Endothelial cell (in vitro differentiated cells): ENCODE measurements at places on chromosomes 2 and 18.

GRCh38 chr2:30276455-30276911 lies 45.1 kb downstream of the LBH start:
- DNase-seq: no peak

DNA sequence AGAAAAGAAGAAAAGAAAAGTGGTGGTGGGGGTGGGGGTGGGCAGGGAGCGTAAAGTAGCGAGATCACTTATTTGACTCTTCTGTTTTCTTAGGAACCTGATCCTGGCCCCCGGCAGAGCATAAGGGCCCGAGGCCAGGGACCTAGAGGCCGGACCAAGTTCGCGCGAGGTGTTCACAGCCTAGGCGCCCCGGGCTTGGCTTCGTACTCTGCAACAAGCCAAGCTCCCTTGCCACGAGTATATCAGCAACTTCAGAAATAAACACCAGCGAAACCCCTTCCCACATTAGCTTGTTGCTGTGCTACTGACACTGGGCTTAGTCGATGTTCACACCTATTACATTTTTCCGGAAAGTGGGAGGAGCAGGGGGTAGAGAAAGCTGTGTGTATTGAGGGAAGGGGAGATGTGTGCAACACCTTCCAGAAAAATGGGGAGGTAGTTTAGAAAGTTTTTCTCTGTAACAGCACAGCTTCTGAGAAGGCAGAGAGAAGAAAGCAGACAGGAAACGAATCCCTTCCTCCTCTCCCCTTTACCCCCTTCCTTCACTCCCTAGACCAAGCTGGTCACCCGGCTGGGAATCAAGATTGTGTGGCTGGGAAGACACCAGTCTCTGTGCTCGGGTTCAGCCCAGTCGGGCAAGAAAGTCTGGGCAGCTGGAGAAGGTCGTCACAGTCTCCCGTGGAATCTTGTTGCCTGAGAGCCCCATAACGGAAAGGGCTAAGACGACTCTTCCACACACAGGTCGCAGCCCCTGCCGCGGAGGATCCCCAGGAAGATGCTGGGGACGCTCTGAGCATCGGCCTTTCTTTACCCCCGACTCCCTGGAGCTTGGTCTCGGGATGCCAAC lies 12.0 kb upstream of the SATB2 start:
- DNase-seq: no peak

- no peak for DNase-seq
These were observed 32.9 kb upstream of the PPM1B start for GRCh38 chr2:44135771-44136170.

- no peak for DNase-seq
These were observed 344.7 kb upstream of the TCF4 start for GRCh38 chr18:55932675-55933074.

DNA sequence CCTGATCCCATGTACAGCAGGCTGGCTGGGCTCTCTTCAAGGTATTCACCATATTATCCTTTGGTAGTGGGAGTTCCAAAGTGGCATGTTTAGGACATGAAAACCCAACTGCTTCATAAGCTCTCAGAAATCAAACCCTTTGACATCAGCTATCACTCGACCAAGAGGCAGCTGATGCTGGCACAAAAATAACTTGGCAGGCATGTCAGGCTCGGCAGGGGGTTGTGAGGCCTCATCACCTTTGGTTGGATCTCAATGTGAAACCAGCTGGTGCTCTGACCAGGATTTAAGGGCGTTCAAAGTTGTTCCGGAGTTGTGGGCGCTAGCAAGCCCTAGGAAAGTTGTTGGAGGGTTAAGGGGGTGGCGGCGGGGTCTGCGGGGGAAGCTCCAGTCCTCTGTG lies 171.9 kb downstream of the FHOD3 start:
- no peak for DNase-seq
